Aortic smooth muscle cell (primary cell): ENCODE measurements at places on chromosomes 12 and 14. TPM values are rescaled to one million over a fixed set of nuclear protein-coding genes. Genes with fewer than 3 reads are reported as not detected.

ANKRD33 gene
- 0.06 TPM in 1 of 2 replicates, not detected in the other for total RNA-seq

KRT71 gene
- total RNA-seq = not detected in 2 replicates

PUS1 gene
- total RNA-seq = 7.4 and 9.6 TPM in 2 replicates

P2RX2 gene
- total RNA-seq = not detected in 2 replicates
